Heart right ventricle (tissue), 16 donors: ENCODE measurements at places on chromosomes 16 and 17. TPM values are rescaled to one million over a fixed set of nuclear protein-coding genes. Genes with fewer than 3 reads are reported as not detected.

Gene TMEM220
- total RNA-seq: 7.2 TPM

Gene MAFG
- 30.9 TPM for total RNA-seq

DNA sequence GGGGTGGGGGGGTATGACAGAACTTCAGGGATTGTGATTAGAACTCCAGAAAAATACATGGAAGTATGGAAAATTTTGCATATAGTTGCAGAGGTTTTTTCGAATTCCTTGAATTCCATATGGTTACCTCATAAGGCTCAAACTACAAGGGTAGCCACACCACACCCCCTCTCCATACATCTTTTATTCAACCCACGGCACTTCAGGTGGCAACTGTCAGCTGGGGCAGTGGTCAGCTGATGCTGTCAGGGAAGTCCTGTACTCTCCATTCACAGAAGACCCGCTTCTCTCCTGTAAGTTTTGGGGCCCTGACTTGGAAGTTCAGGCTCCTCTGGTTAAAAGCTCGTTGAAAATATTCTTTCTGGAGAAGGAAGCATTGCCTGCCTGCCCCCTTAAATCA, 57.5 kb upstream of the CLEC19A start:
- no peaks in the 10 kb centered on the region for H3K27me3 ChIP-seq
- H3K4me1 ChIP-seq: no peaks in the 10 kb centered on the region
- H3K36me3 ChIP-seq: no peaks in the 10 kb centered on the region
- no peak overlapping the region for H3K4me3 ChIP-seq
- no peak for DNase-seq

DNA sequence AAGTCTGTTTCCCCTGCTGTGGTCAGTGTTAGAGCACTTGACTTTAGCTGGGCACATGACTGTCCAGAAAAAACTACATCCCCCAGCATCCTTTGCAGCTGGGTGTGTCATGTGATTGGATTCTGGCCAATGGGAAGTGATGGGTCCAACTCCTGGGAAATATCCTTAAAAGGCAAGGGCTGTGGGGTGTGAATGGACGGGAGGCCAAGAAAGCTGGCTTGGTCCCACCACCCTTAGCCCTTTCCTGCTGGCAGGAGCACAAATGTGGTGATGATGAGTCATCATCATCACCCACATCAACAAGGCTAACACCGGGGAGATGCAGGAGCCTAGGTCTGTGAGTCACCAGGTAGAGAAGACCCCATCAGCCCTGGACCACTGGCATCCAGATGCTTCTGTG, 341.7 kb downstream of the C16orf95 start:
- H3K27ac ChIP-seq: no peak overlapping the region
- H3K36me3 ChIP-seq: no peaks in the 10 kb centered on the region
- DNase-seq: no peak
- peaks cover 9% of the 10 kb centered on the region for H3K4me1 ChIP-seq

- H3K27ac ChIP-seq: no peak overlapping the region
- no peaks in the 10 kb centered on the region for H3K4me1 ChIP-seq
- no peak overlapping the region for H3K4me3 ChIP-seq
- peaks cover 31% of the 10 kb centered on the region for H3K36me3 ChIP-seq
- DNase-seq: no peak
- no peaks in the 10 kb centered on the region for H3K27me3 ChIP-seq
These were observed 53.9 kb downstream of the VPS35L start for GRCh38 chr16:19609359-19609758.
